ENCODE measurements at places on chromosomes 4 and X.

GRCh38 chr4:125115941-125116340 lies 198.8 kb upstream of the FAT4 start:
- DNase-seq = no peak

GRCh38 chr4:121011780-121012340 lies 60.5 kb downstream of the NDNF start:
- no peak for DNase-seq

DNA sequence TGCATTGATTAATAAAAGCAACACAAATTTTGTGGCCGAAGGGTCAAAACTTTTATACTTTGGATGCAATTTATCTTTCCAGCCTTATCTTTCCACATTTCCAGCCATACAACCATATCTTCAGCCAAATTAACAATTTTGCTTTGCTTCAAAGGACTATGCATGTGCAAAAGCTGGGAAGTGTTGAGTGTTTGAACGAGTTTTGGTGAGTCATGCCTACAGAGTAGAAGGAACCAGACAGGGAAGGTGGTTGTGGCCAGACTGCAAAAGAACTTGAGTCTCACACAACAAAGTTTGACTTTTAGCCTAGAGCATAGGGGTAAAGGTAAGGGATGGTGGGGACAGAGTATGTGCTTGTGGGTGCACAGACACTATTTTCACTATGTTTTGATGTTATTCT lies 53.0 kb upstream of the GABRA2 start:
- no peak for DNase-seq

DNA sequence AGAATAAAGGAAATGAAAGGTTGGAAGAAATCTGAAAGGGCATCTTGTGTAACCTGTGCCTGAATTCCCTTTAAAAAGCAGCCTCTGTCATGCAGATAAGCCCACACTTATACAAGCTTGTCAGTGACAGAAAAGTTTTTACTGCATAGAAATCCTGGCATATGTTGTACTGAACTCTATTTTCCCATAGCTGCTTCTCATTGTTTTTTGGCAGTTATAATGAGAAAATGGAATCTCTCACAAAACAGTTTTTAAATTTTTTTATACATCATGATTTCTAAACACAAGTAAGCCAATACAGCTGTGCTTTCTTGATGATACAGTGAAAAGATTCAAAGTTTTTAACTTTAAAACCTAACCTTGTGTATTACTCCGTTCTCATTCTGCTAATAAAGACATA lies 511.4 kb upstream of the ARX start:
- DNase-seq = no peak

DNA sequence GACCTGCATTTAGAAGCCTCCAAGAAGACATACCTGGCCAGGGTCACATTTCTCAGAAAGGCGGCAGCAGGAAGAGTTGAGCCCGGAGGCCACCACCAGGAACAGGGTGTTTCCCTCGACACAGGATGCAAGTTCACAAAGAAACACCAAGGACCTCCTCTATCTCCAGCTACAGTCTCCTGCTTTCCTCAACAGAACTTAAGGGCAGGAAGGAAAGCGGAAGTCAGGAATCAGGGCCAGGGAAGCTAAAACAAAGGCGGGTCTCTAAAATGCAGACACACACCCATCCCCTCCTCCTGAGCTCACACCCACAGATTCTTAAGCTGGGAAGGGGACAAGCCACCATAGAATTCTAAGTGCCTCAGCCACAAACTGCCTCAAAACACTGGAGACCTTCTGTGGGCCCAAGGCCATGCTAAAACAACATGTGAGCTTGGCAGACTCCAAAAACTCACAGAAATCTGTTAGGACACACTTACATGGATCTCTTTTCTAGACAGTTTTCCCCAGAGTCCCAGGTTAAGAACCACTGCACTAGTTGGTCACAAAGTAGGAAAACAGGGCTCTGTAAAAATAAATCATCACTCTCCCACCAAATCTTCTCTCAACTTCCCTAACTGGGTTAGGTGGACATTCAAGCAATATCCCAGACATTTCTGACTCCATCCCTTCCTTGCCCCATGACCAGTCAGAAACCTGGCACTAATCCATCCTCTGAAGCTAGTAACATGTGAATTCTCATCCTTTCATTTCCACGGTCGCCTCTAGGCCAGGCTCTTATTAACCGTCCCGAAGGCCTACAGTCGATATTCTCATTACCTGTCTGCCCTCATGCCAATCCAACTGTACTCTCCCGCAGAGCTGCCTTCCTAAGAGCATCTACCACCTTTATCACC lies 163.2 kb downstream of the APBB2 start:
- no peak for DNase-seq

DNA sequence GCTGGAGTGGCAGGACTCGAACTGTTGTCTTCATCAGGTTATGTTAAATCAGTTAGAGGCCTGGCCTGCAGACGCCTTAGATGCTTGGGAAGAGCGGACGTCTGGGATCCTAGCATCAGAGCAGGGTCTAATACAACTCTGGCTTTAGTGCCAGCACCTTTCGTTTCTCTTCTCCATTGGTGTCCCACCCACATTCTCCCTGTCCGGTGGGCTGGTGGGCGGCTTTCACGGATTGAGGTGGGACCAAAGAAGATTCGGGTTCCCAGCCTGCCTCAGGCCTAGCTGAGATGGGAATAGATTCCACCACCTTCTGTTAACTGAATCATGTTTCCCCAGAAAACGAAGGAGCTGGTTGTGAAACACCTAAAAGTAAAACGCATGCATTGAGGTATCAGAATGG lies 939 bp downstream of the PDK3 start:
- peak; percentile 18 for DNase-seq

GRCh38 chrX:12970691-12971202 lies 4.2 kb upstream of the TMSB4X start:
- no peak for DNase-seq
